ENCODE measurements at places on chromosomes 12 and 14. TPM values are rescaled to one million over a fixed set of nuclear protein-coding genes. Genes with fewer than 3 reads are reported as not detected.

The SLC35F4 gene
- total RNA-seq, result 1.6 TPM

The PROX2 gene
- total RNA-seq, result not detected

The MIP gene
- 303 TPM for total RNA-seq

The CLEC4D gene
- 0.55 TPM for total RNA-seq

The GDF3 gene
- total RNA-seq, result not detected

The RARG gene
- 50.7 TPM for total RNA-seq

The RDH12 gene
- total RNA-seq, result 2.6 TPM

The POLE gene
- 60.3 TPM for total RNA-seq

The HRK gene
- 0.60 TPM for total RNA-seq

The TMTC2 gene
- 121 TPM for total RNA-seq

The WNT1 gene
- not detected for total RNA-seq

The FAIM2 gene
- total RNA-seq, result 26.3 TPM

The HOXC4 gene
- total RNA-seq, result not detected

The OLR1 gene
- 0.60 TPM for total RNA-seq

The RIPK3 gene
- 4.4 TPM for total RNA-seq

The AMDHD1 gene
- 5.8 TPM for total RNA-seq

The GLIPR1L1 gene
- total RNA-seq, result not detected

The ALDH1L2 gene
- total RNA-seq, result 23.9 TPM

Measured in camera-type eye (tissue), 1 donor.